ENCODE measurements at places on chromosomes 11 and 22. TPM values are rescaled to one million over a fixed set of nuclear protein-coding genes. Genes with fewer than 3 reads are reported as not detected.

DNA sequence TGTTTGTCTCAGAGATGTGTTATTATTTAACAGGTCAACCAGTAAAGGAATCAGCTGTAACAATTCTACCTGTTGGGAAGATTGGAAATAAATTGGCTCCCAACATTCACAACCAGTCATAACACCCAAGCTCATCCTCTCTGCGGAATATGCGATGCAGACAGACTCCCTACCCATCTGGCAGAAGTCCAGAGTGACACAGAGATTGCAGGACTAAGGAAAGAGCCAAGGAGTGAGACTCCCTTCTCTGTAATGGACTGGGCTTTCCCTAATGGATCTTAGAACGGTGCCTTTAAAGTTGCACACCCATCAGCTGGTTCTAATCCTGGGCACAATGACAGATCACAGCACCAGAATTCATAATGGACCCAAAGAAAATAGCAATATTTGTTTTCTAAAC is 27.8 kb upstream of the UBASH3B start:
- no peak for DNase-seq

DNA sequence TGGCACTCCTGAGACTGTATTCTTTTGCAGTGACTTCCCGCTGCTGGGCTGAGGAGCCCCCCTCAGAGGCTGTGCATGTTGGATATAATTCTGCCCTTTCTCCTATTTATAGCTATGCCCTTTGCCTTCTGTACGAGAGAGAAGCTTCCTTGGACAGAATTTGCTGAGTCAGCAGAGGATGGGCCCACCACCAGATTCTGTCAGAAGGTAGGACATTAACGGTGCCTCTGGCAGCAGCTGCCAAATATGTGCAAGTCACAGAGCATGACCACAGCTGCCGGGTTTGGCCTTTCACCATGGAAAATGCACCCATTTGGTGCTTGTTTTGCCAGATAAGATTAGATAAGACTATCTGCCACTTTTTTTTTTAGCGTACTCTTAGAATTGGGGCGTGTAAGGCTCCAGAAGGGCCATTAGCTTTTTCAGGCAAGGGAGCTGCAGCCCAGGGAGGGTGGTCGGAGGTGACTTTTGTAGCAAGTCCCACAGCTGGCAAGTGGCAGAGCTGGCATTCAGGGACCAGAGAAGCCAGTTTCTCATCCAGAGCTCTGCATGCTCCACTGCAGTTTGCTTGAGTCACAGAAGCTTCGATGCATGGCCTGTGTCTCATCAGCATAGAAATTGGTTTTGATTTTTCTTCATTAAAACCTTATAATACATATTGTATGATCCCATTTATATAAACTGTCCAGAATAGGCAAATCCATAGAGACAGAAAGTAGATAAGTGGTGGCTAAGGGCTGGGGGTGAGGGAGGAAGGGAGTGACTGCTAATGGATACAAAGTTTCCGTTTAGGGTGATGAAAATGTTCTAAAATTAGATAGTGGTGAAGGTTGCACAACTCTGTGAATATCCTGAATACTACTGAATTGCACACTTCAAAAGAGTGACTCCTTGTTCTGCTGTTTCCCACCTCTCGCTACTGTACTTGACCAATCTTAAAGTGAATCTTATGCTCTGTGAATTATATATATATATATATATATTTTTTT is 15.8 kb downstream of the UPB1 start:
- peak; percentile 16 for DNase-seq

DNA sequence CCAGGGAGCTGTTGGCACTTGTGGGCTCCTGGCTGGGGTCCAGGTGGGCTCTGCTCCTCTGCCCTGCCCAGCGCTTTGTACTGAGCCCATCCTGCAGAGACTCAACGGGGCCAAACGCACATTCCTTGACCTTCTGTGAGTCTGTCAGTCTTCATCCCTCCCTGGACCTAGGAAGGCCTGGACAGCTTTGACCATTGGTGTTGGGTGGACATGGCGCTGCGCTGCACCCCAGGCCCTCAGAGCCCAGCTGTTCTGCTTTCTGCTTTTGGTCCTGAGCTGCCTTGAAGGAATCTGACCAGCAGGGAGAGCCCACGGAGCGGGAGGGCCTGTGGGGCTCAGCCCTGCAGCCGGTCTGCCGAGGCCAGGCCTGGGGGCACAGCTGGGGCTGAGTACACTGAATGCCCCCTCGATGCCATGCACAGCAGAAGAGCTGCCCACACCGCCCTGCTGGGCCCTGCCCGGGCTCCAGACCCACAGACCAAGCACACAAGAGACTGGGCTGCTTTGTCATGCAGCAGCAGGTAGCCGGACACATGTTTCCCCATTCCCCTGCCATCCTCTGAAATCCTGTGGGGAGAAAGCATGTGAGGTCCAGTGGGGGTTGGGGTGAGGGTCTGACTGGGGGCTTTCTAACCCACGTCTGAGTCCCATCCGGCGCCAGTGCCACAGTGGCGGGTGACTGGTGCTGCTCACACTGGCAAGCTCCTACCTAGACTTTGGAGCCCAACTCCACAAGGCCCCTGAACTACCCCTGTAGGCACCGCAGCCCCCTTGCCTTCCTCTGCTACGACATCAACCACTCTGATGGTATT is 24.1 kb upstream of the CCDC188 start:
- DNase-seq: no peak

DNA sequence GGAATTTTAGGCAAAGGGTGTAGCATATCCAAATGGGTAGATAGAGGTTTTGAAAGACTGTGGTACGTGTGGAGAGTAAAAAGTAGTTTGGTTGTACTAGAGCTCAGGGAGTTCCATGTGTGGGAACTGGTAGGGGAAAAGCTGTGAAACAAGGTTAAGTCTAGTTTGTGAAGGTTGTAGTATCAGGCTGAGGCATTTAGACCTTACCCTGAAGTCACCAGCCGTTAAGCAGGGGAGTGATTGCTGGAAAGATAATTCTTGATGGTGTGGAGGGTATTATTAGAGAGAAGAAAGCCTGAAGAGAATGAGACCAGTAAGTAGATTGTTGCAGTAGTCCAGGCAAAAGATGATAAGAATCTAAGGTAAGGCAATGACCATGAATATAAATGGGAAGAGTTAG is 68.0 kb downstream of the RNF169 start:
- DNase-seq: no peak

GRCh38 chr11:70712471-70712870 is 314.1 kb downstream of the CTTN start:
- no peak for DNase-seq

- peak; percentile 55 for DNase-seq
Measured at GRCh38 chr11:116787786-116788486, at the start of gene ZPR1. TSS of gene ZPR1 (minus strand) at chr11:116788023. CDS start at chr11:116787990, 33 bp downstream.

DNA sequence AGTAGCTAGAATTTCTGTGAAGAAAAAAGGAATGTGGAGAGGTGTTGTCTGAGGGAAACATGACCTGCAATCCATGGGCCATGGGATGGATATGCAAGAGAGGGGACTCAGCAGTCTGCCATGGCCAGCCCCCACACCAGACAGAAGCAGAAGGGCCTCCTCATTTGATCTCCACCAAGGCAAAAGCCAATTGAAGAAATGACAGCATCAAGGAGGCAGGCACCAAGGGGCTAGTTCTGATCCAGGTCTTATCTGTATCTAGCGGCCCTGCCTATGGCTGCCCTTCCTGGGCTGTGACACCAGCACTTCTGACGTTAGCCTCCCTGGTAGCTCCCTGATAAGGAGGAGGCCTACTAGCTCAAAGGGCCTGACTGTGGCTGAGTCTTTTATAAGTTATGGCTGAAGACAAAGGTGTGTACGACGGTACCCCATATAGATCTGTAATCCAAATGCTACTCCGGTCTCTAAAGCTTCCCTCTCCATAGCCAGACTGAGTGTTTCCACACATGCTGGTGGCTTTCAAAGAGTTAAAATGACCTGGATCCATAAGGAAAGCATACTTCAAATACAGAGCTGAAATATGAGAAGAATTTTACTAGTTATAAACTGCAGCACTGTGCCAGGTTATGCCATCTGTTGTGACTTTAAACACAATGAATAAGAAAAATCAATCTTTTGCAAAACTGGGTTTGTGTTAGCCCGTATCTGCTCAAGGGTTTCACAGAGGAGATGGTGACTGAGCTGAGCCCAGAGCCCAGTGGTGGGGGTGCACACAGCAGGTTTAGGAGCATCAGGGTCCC is 34.4 kb downstream of the HIRA start:
- DNase-seq: no peak

DNA sequence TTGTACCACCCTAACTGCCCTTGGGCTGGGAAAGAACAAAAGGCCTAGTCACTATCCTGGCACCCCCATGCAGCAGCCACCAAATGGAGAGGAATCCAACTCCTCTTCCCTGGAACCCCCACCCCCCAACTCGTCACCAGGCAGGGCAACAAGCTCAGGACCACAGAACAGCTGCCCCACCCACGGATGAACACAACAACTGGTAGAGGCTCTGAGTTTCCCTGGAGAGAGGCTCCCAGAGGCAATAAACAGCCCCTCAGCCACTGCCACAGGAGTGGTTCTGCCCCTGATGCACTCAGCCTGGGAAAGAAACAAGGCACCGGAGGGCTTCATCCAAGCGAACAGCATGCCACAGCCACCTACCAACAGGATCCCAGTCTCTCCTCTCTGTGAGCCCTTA is 778.4 kb upstream of the FAT3 start:
- no peak for DNase-seq

GRCh38 chr11:73521621-73522020 is 76.3 kb downstream of the FAM168A start:
- DNase-seq: peak; percentile 29

DNA sequence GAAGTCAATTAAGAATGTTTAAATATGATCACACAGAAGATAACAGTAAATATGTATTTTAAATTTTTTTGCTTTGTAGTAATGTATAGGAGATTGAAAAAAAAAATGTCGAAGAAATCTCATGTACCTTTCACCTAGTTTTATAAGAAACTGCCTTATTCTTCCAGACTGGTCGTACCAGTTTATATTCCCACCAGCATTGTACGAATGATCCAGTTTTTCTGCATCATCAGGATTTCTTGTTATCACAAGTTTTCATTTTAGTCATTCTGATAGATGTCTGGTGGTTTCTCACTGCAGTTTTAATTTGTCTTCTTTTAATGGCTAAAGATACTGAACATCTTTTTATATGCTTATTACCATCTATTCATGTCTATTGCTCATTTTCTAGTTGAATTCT is 101.8 kb upstream of the CTSC start:
- DNase-seq: peak; percentile 67

NARS2 gene
- total RNA-seq: 21.8 TPM

OR4D5 gene
- 0.17 TPM for total RNA-seq

GGTLC3 gene
- not detected for total RNA-seq

ZC3H12C gene
- 16.4 TPM for total RNA-seq

CBLIF gene
- total RNA-seq: not detected
